M059J (cell line): ENCODE measurements at places on chromosomes 4 and X.

DNA sequence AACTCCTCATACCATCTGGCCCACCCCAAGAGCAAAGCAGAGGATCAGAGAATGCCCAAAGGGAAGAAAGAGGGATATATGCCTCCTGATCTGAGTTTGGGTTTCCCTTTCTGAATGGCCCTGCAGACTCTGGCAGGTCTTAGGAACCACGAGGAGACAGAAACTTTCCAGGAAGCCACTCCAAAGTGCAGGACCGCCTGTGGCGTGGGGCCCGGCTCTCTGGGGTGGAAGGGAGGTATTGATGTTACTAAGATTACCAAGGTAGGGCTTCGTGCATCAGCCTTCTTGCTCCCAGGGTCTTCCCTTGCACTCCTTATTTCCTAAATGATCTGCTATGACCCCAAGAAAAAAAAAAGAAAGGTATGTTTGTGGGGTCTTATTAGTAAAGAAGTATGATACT is 41.9 kb upstream of the SPRY1 start:
- DNase-seq, result no peak

DNA sequence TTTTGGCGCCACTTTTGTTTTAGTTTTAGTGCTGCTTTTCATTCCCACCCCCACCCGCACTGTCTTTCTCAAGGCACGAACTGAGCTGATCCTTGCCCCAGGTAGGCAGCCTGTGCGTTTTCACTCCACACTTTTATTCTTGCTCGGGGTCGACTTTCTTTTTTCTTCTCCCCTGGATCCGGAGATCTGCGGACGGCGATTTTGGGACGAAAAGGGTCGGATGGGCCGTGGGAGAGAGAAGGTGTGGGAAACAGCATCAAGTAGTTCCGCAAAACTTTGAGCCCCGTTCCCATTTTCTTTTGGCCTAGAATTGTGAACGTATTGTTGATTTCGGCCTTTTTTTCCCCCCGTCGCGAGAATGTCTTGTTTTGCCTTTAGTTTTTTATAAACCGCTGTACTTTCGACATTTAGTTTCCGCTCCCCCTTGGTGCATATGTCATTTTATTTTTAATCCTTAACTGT is 531 bp downstream of the STAG2 start:
- peak; percentile 70 for DNase-seq

GRCh38 chr4:25700661-25701060 is 45.0 kb downstream of the SLC34A2 start:
- DNase-seq, result no peak

GRCh38 chr4:146333187-146333894 is 119.0 kb downstream of the REELD1 start:
- DNase-seq, result peak; percentile 86

GRCh38 chr4:157992038-157992705 is 180.7 kb downstream of the GASK1B start:
- DNase-seq, result peak; percentile 62

- no peak for DNase-seq
These were observed 61.9 kb upstream of the TAB3 start for GRCh38 chrX:30951003-30951402.

- DNase-seq, result peak; percentile 63
These were observed at the start of gene PRDM5 for GRCh38 chr4:120922381-120923206. Gene PRDM5, minus strand, starts transcription at chr4:120922726. Its CDS starts 118 bp downstream, at chr4:120922608.

GRCh38 chr4:140116442-140117104 is 37.4 kb downstream of the MAML3 start:
- peak; percentile 83 for DNase-seq

DNA sequence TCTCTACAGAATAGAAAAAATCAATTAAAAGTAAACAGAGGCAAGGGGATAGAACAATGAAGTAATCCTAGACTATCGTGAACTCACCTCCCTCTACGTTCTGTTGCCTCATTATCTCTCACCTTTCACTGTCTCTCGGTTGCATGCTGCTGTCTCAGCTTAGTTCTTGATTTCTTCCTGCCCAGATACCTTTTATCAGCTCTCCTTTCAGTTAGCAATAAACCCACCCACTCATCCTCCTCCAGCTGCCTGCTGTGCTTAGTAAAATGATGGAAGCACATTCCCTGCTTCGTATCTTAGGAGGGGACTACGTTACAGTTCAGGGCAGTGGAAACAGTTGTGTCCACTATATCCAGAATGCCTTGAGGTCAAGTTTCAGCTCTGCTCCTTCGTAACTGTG is 1709.5 kb upstream of the AGA start:
- DNase-seq, result no peak

- DNase-seq, result peak; percentile 38
These were observed 81.9 kb upstream of the LRPAP1 start for GRCh38 chr4:3613967-3614730.

GRCh38 chr4:89754531-89754930 is 82.4 kb downstream of the SNCA start:
- DNase-seq, result peak; percentile 26

DNA sequence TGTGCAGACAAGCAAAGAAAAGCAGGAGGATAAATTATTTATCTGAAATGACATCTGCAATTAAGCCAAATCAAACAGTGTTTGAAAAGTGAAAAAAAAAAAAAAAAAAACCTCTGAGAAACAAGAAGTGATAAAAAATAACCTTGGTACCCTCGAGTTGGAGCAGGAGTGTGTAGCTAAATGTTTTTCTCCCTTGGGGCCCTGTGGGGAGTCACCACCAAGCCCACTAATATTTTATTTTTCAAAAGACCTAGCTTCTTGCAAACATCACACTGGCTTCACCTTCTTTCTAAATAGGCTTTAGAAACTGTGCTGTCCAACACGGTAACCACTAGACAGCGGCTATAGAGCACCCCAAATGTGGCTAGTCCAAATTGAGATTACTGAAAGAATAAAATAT is 47.7 kb downstream of the SNX25 start:
- no peak for DNase-seq

- no peak for DNase-seq
These were observed 93.2 kb downstream of the SORBS2 start for GRCh38 chr4:185718578-185719499.

DNA sequence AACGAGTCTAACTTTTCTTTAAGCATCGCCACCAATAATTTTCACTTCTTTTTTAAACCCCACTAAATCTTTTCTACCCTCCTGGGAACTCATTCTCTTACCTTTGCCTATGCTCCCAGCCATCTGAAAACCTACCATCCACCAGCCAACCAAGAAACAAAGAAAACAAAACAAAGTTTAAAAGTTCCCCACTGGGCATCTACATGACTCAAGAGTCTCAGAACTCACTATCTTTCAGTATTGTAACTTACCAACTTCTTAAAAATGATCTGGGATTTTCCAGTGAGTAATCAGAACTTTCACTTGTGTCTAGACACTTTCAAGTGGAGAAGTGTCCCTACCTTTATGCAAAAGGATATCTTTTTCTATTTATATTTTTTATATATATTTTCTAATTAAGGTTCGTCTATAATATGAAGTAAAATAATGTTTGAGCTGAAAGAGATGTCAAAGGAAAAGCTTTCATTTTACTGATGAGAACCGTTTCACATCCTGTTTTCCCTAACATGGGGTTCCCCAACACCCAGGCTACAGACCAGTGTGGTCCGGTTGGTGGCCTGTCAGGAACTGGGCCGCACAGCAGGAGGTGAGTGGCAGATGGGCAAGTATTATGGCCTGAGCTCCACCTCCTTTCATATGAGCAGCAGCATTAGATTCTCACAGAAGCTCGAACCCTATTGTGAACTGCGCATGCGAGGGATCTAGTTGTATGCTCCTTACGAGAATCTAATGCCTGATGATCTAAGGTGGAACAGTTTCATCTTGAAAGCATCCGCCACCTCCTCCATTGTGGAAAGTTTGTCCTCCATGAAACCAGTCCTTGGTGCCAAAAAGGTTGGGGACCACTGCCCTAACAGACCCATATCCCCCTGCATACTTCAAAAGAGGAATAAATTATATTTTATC is 9.8 kb upstream of the TIGD2 start:
- DNase-seq, result no peak

DNA sequence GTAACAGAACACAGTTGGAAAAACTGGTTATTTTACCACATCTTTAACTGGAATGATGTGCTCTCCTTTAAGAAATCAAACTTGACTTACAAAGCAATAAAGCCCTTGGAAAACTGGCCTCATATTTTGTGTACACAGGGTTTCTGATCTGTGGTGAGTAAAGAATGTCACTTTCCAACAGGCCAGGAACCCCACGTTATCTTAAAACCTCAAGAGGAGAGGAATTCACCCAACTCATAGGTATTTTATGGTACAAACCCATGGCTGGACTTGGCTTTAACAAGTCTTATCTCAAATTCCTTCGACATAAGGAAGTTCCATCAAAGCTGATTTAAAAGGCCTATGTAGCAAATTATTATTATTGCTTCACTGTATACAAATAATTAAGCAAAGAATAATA is 1735.1 kb downstream of the PCDH7 start:
- DNase-seq, result peak; percentile 2

- DNase-seq, result no peak
These were observed 183.5 kb upstream of the RBPJ start for GRCh38 chr4:26137288-26137687.

DNA sequence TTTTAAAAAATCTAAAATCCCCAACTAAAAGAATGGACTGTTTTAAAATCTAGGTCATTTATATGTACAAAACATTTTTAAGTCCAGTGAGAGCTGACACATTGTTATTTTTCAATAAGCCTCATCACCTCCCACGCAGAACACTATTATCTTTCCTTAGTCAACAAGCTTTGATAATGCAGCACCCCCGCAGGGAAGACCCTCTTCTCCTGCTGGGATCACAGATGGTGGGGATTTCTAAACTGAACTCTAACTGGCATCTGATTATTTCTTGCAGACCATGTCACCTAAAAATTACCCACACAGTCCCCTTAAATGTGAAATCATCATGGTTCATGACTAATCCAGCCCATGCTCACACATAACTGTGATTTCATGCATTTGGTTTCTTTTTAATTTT is 11.6 kb downstream of the SYTL4 start:
- DNase-seq, result no peak

GRCh38 chrX:334331-334891 is 15.8 kb upstream of the GTPBP6 start:
- DNase-seq, result no peak

- DNase-seq, result peak; percentile 5
These were observed 85.9 kb downstream of the GATB start for GRCh38 chr4:151674804-151675391.

DNA sequence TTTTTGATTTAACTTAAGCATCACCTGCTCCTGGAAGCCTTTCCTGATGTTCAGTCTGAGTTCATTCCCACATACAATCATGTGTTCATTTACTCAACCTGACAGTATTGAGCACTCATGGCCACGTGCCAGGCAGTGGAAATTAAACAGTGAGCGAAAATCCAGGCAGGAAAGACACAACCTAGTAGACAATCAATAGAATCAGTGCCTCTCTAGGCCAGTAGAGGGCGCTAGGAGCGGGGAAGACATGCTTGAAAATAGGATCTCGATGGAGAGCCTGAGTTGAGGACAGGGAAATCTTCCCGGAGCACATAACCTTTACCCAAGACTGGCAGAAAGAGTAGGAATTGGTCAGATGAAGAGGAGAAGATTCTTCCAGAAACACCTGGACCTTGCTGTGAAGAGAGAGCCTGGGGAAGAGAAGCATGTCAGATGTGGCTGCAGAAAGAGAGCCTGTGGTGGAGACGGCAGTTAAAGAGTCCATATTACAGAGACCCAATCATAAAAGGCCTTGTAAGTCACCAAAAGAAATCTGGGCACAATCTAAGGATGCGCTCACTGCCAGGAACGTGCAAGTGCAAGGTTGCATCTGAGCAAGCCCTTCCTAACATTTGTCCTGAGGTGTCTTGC is 103.5 kb downstream of the LDB2 start:
- DNase-seq, result peak; percentile 69

GRCh38 chr4:36328130-36328529 is 46.7 kb downstream of the DTHD1 start:
- no peak for DNase-seq

DNA sequence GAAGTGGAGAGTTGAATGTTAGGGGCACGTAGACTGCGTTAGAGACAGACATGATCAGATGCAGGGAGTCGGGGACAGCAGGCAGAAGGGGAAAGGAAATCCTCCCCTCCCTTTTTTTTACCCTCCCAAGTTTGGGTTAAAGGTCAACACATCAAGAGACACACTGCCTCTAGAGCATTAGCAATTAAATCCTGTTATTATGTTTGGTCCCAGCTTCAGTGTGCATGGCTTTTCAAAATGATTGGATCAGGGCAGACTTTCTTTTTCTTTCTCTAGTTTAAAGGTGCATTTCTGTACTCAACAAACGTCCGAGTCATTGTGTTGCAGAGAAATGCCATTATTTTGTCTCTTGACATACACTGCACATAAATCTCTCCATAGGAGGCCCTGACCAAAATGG is 63.9 kb downstream of the USP26 start:
- no peak for DNase-seq

DNA sequence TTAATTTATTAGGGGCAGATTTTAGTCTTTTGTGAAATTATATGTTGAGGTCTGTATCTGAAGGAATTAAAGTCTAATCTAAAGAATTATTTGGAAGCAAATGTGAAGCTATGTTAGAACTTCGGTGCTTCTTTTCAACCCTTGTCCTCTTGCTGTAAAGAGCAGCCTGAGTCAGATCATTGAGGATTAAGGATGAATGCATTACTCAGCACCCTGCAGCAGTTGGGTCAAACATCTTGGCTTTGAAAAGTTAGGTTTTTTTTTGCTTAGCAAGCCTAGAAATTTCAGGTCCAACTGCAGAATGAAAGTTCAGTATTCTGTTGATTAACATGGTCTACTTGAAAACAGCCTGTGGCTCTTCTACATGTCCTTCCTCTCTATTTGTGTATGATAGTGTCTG is 57.6 kb downstream of the SLC4A4 start:
- peak; percentile 52 for DNase-seq

GRCh38 chr4:148062301-148062950 is 330.5 kb downstream of the ARHGAP10 start:
- no peak for DNase-seq

DNA sequence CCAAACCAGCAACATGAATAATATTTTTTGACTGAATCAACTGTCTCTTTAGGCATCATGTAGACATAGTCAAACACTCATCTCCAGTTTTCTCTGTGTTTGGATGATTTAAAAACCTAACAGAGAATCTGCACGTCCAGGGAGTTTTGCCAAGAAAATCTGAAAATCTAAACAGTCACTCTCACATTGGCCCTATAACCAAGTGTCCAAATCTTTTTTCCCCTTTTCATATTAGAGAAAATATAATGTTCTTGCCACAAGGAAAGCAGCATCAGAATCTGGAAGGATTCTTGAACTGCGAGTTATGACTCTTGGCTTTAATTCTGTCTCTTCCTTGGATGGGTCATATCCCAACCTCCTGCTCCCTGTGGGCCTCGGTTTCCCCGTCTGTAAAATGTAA is 8.8 kb upstream of the CHRDL1 start:
- DNase-seq, result no peak

GRCh38 chr4:8708401-8709021 is 115.9 kb downstream of the CPZ start:
- DNase-seq, result no peak

DNA sequence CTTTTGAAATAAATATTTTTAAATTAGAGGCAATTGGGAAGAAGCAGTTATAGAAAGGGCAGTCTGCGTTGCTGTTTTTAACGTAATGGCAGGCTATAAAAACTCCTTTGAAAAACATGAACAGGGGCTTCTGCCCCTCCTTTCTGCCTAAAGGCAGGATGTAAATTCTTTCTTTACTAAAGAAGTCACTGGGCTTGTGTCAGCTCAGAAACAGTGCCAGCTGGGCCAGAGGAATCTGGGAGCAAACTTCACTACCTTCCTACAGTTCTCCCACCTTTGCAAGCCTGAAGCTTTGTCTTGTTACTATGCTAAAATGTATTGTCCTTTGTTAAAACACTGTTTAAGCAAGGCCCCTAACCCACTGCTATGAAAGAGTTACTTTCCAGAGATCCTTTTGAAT is 1664.8 kb downstream of the RPA4 start:
- DNase-seq, result no peak

- no peak for DNase-seq
These were observed 1.3 kb upstream of the JAKMIP1 start for GRCh38 chr4:6201580-6202091.
